ENCODE measurements at places on chromosomes 13 and 19.

DNA sequence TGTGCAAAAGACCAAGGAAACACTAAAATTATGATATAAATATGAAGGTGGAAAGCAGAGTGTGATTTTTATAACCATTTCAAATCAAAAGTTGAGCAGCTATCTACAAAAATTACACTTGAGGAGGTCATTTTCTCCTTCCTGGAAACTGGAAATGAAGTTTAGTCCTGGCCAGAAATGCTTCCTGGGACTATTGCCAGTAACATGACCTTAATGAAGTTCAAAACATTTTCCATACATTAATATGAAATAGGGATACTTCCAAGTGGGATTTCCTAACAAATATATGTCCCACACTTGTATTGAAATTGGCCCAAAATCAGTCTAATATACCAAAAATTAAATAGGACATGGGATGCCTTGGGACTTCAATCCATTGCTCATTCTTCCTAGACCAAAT is 1556.8 kb upstream of the MIR17HG start:
- no peak for DNase-seq

DNA sequence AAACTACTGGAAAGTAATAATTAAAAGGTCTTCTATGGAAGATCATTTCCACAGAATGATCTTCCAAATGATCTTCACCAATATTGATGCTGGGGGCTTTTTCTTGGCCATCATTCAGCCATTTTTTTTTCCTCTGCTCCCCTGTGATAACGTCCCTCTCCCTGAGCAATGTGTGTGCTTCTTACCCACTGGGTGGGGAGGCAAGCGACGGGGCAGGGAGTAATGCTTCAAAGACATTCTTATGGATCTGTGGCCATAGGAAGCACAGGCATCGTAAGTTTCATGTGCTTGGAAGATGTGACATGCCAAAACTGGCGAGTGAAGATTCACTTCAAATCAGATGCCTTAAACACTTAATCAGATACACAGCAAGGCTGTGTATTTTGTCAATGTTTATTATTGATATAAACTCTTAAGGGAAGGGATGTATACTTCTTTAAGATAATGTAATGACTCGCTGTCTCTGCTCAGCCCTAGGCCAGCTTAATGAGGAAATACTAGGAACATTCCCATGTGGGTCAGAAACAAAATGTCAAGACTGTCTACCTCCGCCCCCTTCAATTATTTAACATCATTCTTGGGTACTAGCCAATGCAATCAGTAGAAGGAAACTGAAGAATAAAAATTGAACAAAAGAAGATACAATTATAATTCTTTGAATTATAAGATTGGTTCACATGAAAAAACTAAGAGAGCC is 34.1 kb upstream of the SERPINE3 start:
- no peak for DNase-seq

DNA sequence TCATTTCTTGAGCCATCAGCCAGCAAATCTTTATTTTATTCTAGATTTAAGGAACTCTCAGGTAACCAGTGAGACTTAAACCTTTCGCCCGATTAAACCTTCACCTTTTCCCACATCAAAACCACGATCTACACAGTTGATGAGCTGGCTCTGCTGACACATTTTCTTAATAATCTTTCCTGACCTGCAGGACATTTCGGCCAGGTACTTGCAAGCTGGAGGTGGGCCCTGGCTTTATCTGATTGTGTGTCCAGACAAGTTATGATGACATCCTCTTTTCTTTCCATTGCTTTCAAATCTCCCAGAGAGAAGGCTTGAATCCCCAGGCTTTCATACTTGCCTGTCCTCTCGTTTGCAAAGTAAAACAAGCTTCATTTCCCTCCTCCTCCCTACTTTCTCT is 144.2 kb downstream of the EFNB2 start:
- no peak for DNase-seq

DNA sequence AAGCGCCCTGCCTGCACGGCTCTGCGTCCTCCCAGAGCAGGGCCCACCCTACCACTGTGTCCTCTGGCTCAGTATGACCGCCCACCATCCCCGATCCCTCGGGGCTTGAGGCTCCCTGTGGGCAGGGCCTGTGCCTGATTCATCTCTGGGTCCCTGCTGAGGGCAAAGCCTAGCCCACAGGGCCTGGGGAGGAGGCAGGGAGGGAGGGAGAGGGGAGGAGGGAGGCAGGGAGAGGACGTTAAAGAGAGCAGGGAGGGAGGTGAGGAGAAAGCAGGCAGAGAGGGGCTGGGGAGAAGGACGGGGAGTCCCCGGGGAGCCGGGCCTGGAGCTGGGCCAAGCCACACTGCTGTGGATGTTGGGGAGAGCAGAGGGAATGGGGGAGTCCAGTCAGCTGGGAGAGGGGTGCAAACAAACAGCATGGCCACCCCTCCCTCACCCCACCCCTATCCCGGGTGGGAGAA is 4.0 kb upstream of the ERFL start:
- no peak for DNase-seq

GRCh38 chr13:113164492-113164891 is 6.0 kb downstream of the PROZ start:
- DNase-seq = no peak

DNA sequence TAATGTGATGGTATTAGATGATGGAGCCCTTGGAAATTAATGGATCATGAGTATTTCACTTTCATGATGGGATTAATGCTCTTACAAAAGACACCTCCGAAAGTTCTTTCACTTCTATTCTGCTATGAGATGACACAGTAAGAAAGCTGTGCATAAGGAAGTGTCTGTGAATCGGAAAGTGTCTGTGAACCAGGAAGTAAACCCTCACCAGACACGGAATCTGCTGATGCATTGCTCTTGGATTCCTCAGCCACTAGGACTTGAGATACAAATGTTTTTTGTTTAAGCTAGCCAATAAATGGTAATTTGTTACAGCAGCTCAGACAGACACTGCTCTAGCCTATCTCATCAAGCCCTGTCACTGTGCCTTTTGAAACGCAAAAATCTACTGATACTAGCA is 440.4 kb upstream of the PRR20A start:
- no peak for DNase-seq

GRCh38 chr13:28583651-28584091 is 75.3 kb upstream of the POMP start:
- no peak for DNase-seq

GRCh38 chr19:1782521-1782920 is 29.2 kb downstream of the ONECUT3 start:
- DNase-seq = no peak

GRCh38 chr13:63120883-63121282 is 1705.2 kb upstream of the PCDH20 start:
- no peak for DNase-seq

- no peak for DNase-seq
Observed at GRCh38 chr19:44005973-44006372, 3.2 kb downstream of the ZNF230 start.

- DNase-seq = no peak
Observed at GRCh38 chr19:11203194-11204075, 6.1 kb upstream of the KANK2 start.

- DNase-seq = no peak
Observed at GRCh38 chr19:41876847-41877832, at the start of gene CD79A. Gene CD79A, plus strand, starts transcription at chr19:41877279. Its CDS starts 26 bp downstream, at chr19:41877305.

- DNase-seq = no peak
Observed at GRCh38 chr13:99381766-99382165, 74.6 kb upstream of the GPR183 start.

All from stimulated activated CD8-positive, alpha-beta memory T cell treated with anti-CD3 and anti-CD28 coated beads, Interleukin-7, amount 100 ng/mL, for 48 hours (primary cell).